ENCODE measurements at places on chromosomes 2 and 18. TPM values are rescaled to one million over a fixed set of nuclear protein-coding genes. Genes with fewer than 3 reads are reported as not detected.
A peak's percentile ranks its signal among the peaks of the same experiment; 100 is the strongest.

GRCh38 chr2:78034706-78035105, 512.5 kb upstream of the LRRTM4 start:
- no peak for DNase-seq

DNA sequence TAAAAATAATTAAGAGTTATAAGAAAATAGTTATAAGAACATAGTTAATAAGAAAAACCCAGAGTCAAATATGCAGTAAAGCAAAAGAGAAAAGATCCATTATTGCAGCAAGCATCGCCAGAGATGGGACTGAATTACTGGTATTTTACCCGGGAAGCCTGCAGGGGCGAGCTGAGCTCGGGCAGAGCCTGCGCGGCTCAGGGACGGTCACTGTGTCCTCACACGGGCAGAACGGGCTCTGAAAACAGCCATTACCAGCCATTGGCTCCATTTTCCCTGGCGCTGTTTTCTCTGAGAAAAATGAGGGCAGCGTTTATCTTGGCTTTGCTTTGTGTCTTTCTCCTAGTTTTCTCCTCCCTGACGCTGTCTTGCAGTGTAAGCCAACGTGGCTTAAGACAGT, 95.3 kb upstream of the ALKAL2 start:
- DNase-seq: no peak

- DNase-seq: no peak
These were observed 22.4 kb downstream of the GAREM2 start for GRCh38 chr2:26195040-26195984.

- DNase-seq: peak; percentile 58
These were observed 45.7 kb downstream of the FAM210A start for GRCh38 chr18:13680612-13681011.

CD28 gene
- not detected for total RNA-seq

GRCh38 chr2:189179570-189179950, at the start of gene COL5A2:
Gene COL5A2 (minus strand): TSS chr2:189179761. CDS start chr2:189179604, 157 bp downstream.
- no peak for DNase-seq

DNA sequence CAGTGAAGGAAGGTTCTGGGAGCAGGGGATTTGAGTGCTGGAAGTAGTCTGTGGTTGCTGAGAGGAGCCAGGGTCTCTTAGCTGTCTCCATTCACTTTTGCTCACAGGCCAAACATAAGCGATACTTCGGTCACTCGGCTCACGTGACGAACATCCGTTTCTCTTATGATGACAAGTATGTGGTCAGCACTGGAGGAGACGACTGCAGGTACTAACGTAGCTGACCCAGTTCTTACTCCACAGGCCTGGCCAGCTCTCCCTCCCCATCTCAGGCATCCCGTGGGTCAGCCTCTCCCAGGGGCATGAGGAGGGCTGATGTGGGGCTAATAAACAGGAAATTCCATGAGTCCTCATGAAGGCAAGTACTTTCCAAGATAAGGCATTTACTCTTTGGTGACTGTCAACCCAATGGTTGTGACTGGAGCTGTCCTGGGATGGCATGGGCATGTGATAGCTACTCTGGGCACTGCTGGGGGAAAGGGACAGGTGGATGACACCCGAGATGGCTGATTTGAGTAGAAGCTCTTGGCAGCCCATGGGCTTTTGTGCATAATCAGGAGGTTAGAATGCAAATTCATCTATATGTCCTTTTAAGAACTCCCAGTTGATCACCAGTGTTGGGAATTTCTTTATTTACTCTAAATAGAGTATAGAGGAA, 81.6 kb downstream of the RTN4 start:
- no peak for DNase-seq

DNA sequence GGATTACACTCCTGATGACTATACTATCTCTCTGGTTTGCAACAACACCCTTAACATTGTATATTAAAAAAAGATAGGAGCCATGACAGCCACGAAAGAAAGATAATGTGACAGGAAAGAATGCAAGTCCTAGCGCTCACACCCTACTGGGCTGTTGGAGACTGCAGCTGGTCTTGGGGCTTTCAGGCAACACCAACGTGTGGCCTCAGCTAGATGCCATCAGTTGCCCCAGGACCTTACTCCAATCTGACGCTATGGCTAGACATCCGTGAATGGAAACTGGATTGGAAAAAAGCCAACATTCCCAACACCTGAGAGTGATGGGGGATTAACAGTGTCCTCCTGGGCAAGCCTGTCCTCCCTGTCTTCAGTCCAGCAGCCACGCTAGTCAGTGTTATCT, 357.4 kb upstream of the GULP1 start:
- DNase-seq: no peak

EPAS1 gene
- total RNA-seq: 24.0 TPM

DNA sequence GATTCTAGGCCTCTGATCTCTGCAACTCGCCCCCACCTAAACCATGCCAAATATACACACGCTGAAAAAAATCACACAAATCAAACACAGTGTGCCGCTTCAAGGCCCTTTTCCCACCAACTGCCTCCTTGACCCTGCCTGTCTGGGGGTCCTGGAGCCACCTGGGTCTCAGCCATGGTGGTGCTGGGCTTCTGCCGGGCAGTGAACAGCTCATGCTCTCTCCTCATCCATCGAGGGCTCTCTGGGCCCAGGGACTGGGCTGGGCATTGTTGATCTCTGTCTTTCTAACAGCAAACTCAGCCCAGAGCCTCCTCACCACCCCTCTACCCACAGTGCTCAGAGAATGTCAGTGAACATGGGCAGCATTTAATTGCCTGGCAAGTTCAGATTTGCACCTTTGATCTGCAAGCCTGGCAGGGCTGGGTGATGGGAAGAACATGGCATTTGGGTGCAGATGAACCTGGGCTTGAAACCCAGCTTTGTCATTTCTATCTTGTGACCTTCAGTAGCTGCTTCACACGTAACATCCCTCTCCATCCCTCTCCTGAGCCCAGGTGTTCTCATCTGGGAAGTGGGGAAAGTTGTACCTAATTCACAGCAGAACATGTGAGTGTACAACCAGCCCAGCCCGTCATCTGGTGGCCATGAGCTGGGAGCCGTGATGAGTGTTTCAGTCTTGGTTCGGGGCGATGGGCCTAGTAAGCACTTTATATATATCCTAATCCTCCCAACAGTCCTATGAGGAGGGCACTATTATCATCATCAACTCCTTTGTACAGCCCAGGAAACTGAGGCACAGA, 46.1 kb downstream of the SDC1 start:
- no peak for DNase-seq

FBXO15 gene
- total RNA-seq: not detected

GRCh38 chr2:41169744-41170143, 717.9 kb upstream of the SLC8A1 start:
- DNase-seq: no peak

CEBPZOS gene
- total RNA-seq: 20.1 TPM

Data from HT-29 (cell line).